ENCODE measurements at places on chromosomes 7 and 10.

DNA sequence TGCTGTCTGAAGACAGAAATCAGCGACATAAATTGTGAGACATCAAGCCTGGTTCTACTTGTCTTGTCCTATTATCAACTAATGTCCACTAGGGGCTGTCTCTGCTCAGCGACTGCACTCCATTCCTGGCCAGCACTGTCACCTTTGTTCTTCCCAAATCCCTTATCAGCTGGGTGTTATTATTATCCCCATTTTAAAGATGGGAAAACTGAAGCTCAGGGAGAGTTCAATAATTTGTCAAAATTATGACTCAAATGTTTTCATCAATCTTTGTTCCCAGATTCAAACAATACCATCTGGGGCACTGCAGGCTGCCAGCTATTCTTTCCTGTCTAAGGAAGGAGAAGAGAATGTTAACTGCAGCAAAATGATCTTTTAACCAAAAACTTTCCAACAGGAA lies 431.6 kb upstream of the NFE2L3 start:
- no peak for DNase-seq

DNA sequence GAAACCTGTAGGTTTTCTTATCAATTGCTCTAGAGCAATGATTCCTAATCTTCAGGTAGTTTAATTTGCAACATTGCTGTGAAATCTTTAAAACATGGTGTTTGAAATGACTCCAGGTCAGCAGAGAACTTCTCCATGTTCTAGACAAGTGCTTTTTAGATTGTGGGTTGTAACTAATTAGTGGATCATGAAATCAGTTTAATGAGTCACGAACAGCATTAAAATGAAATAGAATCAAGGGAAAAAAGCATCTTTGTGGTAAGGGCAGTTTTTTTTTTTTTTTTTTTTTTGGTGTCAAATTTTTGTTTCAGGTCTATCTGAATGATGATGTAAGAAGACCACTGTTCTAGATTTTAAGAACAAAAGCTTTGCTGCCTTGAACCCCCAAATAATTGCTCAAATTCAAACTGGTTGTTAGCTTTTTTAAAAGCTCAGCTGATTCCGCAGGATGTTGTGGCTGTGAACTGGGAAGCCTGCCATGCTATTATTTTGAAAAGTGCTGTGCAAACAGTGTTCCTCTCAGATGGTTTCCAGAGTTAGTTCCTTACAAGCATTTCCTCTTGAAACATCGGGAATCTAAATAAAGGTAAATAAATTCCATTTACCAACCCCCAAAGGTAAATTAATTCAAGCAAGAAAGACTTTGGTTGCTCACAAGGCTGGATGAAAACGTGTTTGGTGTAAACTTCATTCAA lies 13.1 kb upstream of the PDK4 start:
- DNase-seq: no peak

GRCh38 chr10:72094574-72094973 lies 6.2 kb upstream of the SPOCK2 start:
- no peak for DNase-seq

DNA sequence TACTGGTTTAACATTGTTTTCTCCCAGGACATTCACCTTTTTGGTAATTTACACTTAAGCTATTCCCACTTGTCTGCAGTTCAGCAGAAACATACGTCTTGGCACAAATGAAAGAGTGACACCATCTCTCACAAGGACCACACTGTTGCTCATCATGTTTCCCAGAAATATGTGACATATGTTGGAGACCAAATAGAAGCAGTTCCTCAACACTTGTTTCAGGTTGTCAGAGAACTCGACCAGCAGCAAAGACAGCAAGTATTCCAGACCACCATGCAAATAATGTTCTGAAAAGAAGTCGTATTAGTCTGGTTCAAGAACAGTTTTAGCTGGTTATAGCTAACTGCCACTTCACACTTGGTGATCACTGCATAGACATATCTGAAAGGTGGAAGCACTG lies 81.3 kb upstream of the KLF6 start:
- no peak for DNase-seq

- no peak for DNase-seq
Observed at GRCh38 chr10:110005719-110006118, 2.1 kb upstream of the ADD3 start.

GRCh38 chr7:25550149-25550548 lies 321.9 kb upstream of the NPVF start:
- no peak for DNase-seq

- no peak for DNase-seq
Observed at GRCh38 chr10:8628351-8628750, 573.9 kb downstream of the GATA3 start.

GRCh38 chr7:104980841-104981671 lies 32.9 kb upstream of the KMT2E start:
- peak; percentile 47 for DNase-seq

- no peak for DNase-seq
Observed at GRCh38 chr10:125788156-125789034, 12.8 kb upstream of the MMP21 start.

GRCh38 chr7:50627824-50628361 lies 62.7 kb upstream of the DDC start:
- DNase-seq: no peak

GRCh38 chr7:102412548-102412947 lies 16.4 kb downstream of the PRKRIP1 start:
- DNase-seq: no peak

DNA sequence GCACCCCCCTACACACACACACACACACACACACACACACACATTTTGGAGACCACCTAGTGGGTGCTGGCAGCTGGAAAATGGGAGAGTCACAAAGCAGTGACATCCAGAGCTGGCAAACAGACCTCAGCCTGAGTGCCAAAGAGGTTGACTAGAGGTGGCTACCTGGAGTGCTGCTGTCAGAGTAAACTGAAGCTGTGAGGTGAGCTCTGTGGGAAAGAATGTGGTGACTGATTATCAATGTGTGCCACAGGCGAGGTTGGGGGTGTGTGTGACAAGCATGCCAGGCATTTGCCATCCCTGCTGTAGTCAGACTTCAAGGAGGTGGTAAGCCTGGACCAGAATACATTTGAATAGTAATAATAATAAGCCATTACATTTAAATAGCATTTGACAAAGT lies 120.6 kb downstream of the SLIT1 start:
- DNase-seq: no peak

- DNase-seq: no peak
Observed at GRCh38 chr7:71517940-71518699, 386.2 kb downstream of the GALNT17 start.

DNA sequence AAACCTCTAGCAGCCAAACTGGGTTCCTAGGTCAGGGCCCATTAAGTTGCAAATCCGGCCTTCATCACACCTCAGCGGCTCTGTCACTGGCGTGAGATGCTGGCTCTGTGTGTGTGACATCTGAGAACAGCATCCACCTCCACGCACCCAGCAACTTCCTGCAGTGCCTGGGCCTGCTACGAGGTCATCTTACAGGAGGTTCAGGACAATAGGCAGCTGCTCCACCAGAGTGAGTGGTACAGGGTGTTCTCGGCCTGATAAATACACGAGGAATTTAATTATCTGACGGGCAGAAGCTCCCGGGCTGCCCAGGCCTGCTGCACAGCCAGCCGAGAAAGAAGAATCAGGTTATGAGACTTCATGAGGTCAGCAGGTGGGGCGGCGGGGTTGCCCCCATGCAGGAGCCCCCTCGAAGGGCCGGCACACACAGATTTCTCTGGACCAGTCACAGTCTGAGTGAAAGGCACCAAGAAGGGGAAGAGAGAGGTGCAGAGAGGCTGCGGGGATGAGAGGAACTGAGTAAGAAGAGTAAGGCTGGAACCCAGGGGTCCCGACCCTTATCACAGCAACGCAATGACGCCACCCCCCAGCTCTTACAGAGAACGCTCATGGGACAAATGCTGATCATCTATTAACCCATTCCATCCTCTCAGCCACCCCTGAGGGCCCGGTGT lies 49.3 kb downstream of the CALML3 start:
- no peak for DNase-seq

GRCh38 chr10:61837755-61838171 lies 63.7 kb upstream of the ARID5B start:
- DNase-seq: no peak

DNA sequence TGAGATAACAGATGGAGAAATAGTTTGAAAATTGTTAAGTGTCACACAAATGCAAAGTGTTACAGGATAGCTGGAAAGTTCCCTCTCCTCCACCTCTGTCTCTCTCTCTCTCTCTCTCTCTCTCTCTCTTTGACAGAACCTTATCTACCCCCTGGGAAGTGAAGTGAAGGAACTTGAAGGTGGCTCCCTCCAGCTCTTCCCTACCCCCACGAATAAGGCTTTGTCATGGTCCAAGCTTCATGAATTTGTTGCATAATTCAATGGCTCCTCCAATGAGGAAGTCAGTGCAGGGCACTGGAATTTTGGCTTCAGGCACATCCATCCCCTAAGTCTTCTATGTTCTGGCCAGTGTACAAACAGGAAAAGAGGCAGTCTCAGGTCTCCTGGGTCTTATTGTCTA lies 66.4 kb downstream of the CDHR3 start:
- DNase-seq: no peak

GRCh38 chr7:51288896-51289622 lies 27.6 kb downstream of the COBL start:
- DNase-seq: no peak

GRCh38 chr7:116337800-116338199 lies 127.5 kb downstream of the TES start:
- no peak for DNase-seq

GRCh38 chr7:54076616-54077015 lies 465.6 kb upstream of the VSTM2A start:
- DNase-seq: no peak

- DNase-seq: no peak
Observed at GRCh38 chr10:113386005-113386404, 166.8 kb upstream of the HABP2 start.

- no peak for DNase-seq
Observed at GRCh38 chr10:104025524-104025923, 58.6 kb downstream of the SLK start.
